Memory B cell (primary cell): ENCODE measurements at places on chromosomes 2 and 18.

DNA sequence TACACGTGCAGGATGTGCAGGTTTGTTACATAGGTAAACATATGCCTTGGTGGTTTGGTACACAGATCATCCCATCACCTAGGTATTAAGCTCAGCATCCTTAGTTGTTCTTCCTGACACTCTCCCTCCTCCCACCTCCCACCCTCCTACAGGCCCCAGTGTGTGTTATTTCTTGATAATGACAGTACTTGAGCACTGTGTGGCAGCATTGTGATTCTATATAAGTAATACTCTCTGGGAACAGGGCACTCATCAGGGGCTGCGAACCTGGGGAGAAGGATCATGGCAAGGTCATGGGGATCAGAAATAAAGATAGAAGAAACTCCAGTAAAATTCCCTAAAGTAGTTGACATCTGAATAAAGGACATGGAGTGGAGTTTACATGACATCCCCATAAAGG lies 1256.2 kb upstream of the CRIM1 start:
- H3K36me3 ChIP-seq = no peaks in the 10 kb centered on the region
- no peaks in the 10 kb centered on the region for H3K27me3 ChIP-seq
- no peaks in the 10 kb centered on the region for H3K4me1 ChIP-seq
- H3K27ac ChIP-seq = no peak overlapping the region
- H3K4me3 ChIP-seq = no peak overlapping the region
- DNase-seq = no peak

DNA sequence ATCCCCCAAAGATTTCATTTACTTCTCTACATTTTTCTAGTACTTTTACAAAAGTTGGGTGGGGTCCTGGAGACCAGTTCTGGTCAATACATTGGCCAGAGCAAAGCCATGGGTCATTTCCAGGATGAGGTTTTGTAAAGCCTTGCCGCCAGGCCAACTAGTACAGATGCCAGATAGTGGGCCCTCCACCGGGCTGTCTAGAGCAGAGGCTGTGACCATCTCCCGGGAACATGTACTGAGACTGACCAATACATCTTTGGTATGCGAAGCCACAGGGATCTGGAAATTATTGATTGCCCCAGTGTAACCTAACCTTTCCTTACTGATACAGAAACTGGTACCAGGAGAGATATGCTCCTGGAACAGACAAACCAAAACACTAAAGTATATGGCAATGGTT lies 599.2 kb downstream of the ADCYAP1 start:
- no peaks in the 10 kb centered on the region for H3K36me3 ChIP-seq
- DNase-seq = no peak
- H3K27ac ChIP-seq = no peak overlapping the region
- no peak overlapping the region for H3K4me3 ChIP-seq

- peaks cover 7% of the 10 kb centered on the region for H3K4me1 ChIP-seq
- H3K27ac ChIP-seq = peak overlapping the region; percentile 31
- no peak for DNase-seq
- H3K27me3 ChIP-seq = no peaks in the 10 kb centered on the region
These were observed 40.6 kb downstream of the GPD2 start for GRCh38 chr2:156476850-156477206.

GRCh38 chr18:52670896-52671295 lies 330.9 kb downstream of the DCC start:
- no peak overlapping the region for H3K27ac ChIP-seq
- H3K4me3 ChIP-seq = no peak overlapping the region
- H3K36me3 ChIP-seq = no peaks in the 10 kb centered on the region
- H3K4me1 ChIP-seq = no peaks in the 10 kb centered on the region
- no peaks in the 10 kb centered on the region for H3K27me3 ChIP-seq

DNA sequence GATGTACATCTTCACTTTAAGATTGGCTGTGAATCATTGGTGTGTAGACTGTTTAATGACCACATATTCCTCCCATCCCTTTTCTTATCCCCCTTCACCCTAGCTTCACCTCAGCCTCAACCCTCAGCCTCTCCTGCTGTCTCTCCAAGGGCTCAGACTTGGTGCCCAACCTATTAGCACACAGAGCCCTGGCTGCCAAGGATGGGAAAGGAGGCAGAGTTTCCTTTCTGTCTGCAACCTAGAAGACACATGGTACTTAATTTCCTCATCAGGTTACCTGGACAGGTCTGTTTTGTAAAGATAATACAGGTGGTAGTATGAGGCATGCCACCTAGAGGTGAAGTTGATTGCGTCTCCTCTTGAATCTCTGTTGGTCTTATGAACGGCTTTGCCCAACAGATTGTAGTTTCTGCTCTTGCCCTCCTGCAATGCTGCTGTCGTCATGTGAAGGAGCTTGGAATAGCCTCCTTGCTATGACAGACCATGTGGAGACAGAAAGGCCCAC lies 44.5 kb upstream of the RMND5A start:
- DNase-seq = no peak
- no peaks in the 10 kb centered on the region for H3K4me1 ChIP-seq
- no peaks in the 10 kb centered on the region for H3K36me3 ChIP-seq
- no peaks in the 10 kb centered on the region for H3K27me3 ChIP-seq
- H3K4me3 ChIP-seq = no peak overlapping the region

DNA sequence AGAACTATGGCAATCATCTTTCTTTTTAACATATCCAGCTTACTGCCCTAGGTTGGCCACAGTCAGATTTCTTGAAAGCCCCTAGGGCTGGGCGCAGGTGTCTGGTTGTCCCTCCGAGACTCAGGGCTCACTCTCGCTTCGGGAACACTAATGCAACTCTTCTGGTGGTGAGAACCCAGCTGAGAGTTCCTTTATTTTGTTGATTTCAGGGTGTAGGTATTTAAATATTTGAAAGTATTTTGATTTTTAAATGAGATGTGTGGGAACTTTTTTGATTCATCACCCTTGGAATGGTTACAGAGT lies 40.7 kb downstream of the INPP4A start:
- no peak for DNase-seq
- no peak overlapping the region for H3K4me3 ChIP-seq
- H3K36me3 ChIP-seq = no peaks in the 10 kb centered on the region
- H3K4me1 ChIP-seq = peaks cover 40% of the 10 kb centered on the region
- no peaks in the 10 kb centered on the region for H3K27me3 ChIP-seq

DNA sequence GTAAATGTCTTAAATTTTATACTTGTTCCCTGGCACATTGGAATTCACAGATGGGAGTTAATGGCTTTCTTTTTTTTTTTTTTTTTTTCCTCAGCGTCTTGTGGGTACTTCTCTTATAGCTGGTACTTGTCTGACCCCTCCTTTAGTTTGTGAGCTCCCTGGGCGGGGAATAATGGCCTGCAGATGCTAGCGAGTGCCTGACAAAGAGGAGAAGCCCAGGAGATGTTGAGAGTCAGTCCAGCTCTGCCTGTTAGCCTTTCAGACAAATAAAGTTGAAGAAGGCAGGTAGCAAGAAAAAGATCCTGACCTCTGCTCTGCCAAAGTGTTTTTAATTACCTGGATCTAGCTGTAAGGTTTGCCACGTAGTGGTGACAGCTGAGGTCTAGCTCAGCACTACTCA lies 6.6 kb downstream of the BCL2L11 start:
- H3K36me3 ChIP-seq = peaks cover 26% of the 10 kb centered on the region
- H3K4me1 ChIP-seq = peaks cover 22% of the 10 kb centered on the region
- no peaks in the 10 kb centered on the region for H3K27me3 ChIP-seq
- no peak overlapping the region for H3K4me3 ChIP-seq
- no peak for DNase-seq

GRCh38 chr2:98869272-98869641 lies 66.8 kb downstream of the CRACDL start:
- H3K27ac ChIP-seq = no peak overlapping the region
- no peak overlapping the region for H3K4me3 ChIP-seq
- H3K36me3 ChIP-seq = no peaks in the 10 kb centered on the region
- H3K27me3 ChIP-seq = peaks cover 2% of the 10 kb centered on the region

DNA sequence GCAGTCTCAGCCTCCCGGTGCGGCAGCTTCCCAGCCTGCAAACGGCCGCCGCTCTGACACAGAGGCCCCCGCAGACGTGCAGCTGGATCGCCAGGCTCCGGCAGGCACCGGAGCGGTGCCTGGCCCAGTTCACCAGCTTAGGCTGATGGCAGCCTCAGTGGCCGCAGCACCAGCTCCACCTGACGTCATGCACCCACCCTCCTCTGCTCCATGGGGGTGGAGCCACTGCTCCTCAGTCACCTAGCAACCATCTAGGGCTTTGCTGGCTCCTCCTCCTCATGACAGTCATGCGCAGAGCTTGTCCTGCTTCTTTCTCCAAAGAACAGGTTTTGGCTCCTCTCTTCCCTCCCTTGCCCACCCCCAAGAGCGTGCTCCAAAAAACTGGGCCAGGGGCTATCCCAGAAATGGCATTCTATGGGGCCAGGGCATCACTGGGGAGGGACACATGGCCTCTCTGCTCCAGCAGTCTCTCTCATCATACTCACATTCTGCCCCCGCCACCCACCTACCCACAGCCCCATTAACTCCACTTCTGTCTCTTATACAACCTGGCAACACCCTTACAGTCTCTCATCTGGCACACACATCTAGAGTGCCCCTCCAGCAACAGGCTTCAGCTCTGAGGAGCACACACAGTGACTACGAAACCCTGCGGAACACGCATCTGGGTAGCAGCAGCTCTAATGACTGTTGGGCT lies 5.5 kb downstream of the DCTN1 start:
- no peaks in the 10 kb centered on the region for H3K27me3 ChIP-seq
- no peak for DNase-seq
- peaks cover 38% of the 10 kb centered on the region for H3K36me3 ChIP-seq
- H3K27ac ChIP-seq = no peak overlapping the region
- H3K4me1 ChIP-seq = peaks cover 11% of the 10 kb centered on the region

- H3K27me3 ChIP-seq = no peaks in the 10 kb centered on the region
- H3K4me1 ChIP-seq = peaks cover 13% of the 10 kb centered on the region
- H3K27ac ChIP-seq = peak overlapping the region; percentile 24
- DNase-seq = no peak
- no peak overlapping the region for H3K4me3 ChIP-seq
These were observed 6.2 kb downstream of the COPS8 start for GRCh38 chr2:237091779-237092436.

GRCh38 chr2:218236829-218237228 lies 19.8 kb downstream of the ARPC2 start:
- peaks cover 2% of the 10 kb centered on the region for H3K4me1 ChIP-seq
- no peak overlapping the region for H3K27ac ChIP-seq
- DNase-seq = no peak
- no peaks in the 10 kb centered on the region for H3K27me3 ChIP-seq
- no peak overlapping the region for H3K4me3 ChIP-seq

DNA sequence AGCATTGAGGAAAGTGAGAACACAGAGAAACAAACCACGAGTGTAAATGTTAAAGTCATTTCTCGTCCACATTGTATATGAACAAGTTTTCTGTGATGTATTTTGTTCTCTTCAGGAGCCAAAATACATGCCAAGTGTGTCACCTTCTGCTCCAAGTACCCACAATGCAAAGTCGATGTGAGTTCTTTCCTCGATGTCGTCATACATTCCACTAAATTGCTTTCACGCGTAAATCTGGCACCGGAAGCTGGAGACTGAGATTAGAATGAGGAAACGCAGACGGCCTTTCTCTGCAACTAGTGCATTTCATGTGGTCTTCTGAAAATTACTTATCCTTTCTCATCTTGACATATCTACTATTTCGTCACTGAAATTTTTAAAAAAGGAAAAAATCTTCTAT lies 118.5 kb upstream of the SALL3 start:
- H3K27ac ChIP-seq = no peak overlapping the region
- no peaks in the 10 kb centered on the region for H3K4me1 ChIP-seq
- H3K27me3 ChIP-seq = peaks cover 6% of the 10 kb centered on the region
- H3K4me3 ChIP-seq = no peak overlapping the region

DNA sequence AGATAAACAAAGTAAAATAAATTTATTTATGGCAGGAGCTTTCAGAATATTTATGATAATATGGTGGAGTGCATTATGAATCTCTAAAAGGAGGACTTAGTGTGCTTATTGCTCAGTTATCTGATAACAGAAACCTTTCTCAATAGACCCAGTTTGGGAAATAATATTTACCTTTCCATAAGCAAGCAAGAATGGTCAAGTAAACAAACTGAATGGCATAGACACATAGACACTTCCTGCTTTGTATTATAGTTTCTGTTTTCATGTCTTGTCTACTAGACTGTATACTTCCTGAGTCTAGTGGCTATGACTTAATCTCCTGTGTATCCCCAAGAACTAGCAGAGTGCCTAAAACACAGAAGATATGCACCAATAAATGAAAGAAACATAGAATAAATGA lies 87.8 kb downstream of the UPP2 start:
- H3K27ac ChIP-seq = peak overlapping the region; percentile 3
- no peaks in the 10 kb centered on the region for H3K27me3 ChIP-seq
- peak overlapping the region; percentile 19 for H3K4me3 ChIP-seq
- DNase-seq = no peak

DNA sequence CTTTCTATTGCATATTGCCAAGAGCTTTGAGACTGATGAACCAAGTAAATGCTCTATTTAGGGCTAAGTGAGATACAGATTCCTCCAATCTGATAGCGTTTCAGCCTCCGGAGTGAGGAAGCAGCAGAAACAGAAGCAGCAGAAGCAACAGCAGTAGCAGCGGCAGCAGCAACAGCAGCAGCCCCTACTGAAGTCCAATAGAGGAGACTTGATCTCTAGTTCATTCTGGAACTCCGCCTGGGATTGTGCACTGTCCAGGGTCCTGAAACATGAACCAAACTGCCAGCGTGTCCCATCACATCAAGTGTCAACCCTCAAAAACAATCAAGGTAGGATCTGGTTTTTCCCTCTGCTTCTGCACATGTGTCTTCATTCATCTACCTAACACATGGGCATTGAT lies at the start of gene DPP10:
TSS of gene DPP10 (plus strand) at position 132 of the 400 bp plus-strand sequence.
- H3K27me3 ChIP-seq = peaks cover 5% of the 10 kb centered on the region
- no peaks in the 10 kb centered on the region for H3K36me3 ChIP-seq
- no peak within 1 kb of the TSS for H3K27ac ChIP-seq
- no peaks in the 10 kb centered on the region for H3K4me1 ChIP-seq
- no peak for DNase-seq

DNA sequence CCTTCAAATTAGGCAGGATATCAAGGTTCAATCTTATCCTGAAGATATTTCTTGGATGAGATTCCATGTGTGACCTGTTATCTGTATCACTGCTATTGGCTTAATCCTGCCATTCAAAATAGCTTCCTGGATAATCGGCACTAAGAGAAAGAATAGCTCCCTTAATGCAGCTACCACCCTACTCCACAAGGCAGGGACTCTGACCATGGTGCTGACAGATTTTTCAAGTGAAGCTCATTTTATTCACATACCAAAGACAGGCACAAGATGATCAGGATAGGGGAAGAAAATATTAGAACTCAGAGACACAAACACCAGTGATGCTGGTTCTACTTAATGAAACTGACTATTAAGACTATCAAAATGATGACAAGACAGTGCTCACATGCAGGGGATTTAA lies 74.9 kb downstream of the ORC4 start:
- DNase-seq = no peak
- no peak overlapping the region for H3K4me3 ChIP-seq
- H3K36me3 ChIP-seq = peaks cover 17% of the 10 kb centered on the region
- no peak overlapping the region for H3K27ac ChIP-seq
- no peaks in the 10 kb centered on the region for H3K4me1 ChIP-seq
- no peaks in the 10 kb centered on the region for H3K27me3 ChIP-seq

DNA sequence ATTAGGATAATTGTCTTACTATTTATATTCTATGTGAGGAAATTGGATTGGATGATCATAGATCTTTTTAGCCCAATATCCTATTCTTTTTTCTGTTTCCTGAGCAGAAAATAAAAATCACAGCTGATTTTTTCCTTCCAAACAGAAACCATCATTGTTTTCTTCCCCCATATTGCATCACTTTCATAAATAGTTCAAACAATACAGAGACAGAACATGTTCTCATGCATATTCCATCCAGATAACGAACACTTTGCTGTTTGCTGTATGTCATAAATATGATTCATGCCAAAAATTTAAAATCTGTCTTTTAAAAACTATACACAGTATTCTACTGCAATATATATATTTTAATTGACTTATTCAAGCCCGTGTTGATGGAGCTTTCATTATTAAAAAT lies 22.0 kb upstream of the RALBP1 start:
- DNase-seq = no peak
- no peak overlapping the region for H3K27ac ChIP-seq
- no peak overlapping the region for H3K4me3 ChIP-seq
